Omental fat pad (tissue), 4 donors: ENCODE measurements at places on chromosomes 7 and 10. TPM values are rescaled to one million over a fixed set of nuclear protein-coding genes. Genes with fewer than 3 reads are reported as not detected.

DNA sequence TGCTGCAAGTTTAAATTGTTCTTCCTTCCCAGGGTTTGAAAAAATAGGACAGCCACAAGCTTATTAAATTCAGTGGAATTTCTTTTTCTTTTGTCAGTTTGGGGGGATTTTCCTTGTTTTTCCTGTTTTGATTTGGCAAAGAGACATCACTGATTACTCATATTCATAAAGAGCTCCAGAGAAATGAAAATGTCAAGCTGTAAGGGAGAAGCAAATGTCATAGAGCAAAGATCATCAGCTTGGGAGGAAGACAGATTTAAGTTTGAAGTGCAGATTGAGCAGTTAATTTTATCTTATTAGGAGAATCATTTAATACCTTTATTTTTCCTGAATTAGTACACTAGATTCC lies 255.8 kb upstream of the PHYHIPL start:
- no peak for DNase-seq

KCND2 gene
- 3.8 TPM for total RNA-seq

DNA sequence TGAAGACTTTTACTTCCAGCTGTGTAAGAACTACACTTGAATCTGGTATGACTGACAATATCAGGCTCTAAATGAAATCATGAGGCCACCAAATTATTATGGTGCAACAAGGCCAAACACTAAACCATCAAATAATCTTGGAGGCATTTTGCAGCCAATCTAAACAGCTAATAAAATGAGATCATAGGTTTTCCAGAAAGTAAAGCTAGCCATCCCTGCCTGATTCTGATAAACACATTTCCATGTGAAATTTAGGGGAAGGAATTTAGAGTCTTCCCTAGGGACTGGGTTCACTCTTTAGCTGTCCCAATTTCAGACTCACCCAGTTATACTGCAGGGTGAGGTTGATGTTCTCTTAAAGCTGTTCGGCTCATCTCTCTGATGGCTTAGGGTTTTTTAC lies 190.3 kb upstream of the TMEM196 start:
- no peak for DNase-seq

GRCh38 chr10:8056378-8056777 lies 1.9 kb downstream of the GATA3 start:
- DNase-seq, result no peak

DNA sequence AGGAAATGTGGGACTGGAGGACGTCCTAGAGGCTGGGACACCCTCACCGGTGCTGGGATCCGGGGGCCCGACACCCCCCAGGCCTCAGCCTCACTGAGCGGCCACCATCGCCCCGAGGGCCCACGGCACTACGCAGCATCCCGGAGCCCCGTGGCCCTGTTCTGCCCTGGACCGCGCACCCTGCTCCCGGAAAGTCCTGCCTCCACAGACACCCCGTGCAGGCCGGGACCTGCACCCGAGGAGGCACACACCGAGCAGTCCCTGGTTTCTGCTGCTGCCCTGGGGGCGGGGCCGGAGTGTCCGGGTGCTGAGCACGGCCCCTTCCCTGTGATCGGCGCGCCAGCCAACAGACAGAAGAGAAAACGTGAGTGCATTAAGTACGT lies 18.1 kb upstream of the KNDC1 start:
- DNase-seq, result no peak

- DNase-seq, result no peak
Observed at GRCh38 chr7:159034988-159035387, 109.7 kb downstream of the VIPR2 start.

CDH23 gene
- 41.9 TPM for total RNA-seq
